ENCODE measurements at places on chromosomes 12 and 14.

GRCh38 chr12:121318121-121318520, 21.6 kb upstream of the CAMKK2 start:
- no peak for DNase-seq

DNA sequence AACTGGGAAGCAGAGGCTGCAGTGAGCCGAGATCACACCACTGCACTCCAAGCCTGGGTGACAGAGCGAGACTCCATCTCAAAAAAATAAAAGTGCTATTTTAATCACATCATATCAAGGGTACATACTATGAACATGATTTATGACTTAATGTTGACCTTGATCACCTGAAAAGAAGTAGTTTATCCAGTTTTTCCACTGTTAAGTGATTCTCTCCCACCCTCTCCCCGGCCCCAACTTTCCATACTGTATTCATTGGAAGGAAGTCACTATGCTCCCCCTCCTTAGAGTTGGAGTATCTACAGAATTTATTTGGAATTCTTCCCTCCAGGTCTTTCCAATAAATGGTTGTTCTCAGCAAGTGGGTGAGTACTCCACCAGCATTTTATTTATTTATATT, 3.0 kb upstream of the PRMT5 start:
- DNase-seq = no peak

- DNase-seq = no peak
Observed at GRCh38 chr12:56781726-56782125, 18.6 kb downstream of the HSD17B6 start.

- DNase-seq = no peak
Observed at GRCh38 chr12:2411616-2412304, 359.0 kb downstream of the CACNA1C start.
